ENCODE measurements at places on chromosomes 1 and 21. TPM values are rescaled to one million over a fixed set of nuclear protein-coding genes. Genes with fewer than 3 reads are reported as not detected.

The KRTAP11-1 gene
- not detected for total RNA-seq

The GPR37L1 gene
- not detected for total RNA-seq

The GJA5 gene
- not detected for total RNA-seq

The CRYBG2 gene
- total RNA-seq = 1.6 TPM

The SH2D5 gene
- 0.12 TPM for total RNA-seq

The ECM1 gene
- total RNA-seq = 1.1 TPM

The RAVER2 gene
- 3.2 TPM for total RNA-seq

The SPRR2A gene
- not detected for total RNA-seq

The FAM72C gene
- 20.9 TPM for total RNA-seq

The ZSCAN20 gene
- 3.8 TPM for total RNA-seq

The NHLH1 gene
- 0.22 TPM for total RNA-seq

The RGS5 gene
- total RNA-seq = 3.7 TPM

The HSPA6 gene
- total RNA-seq = 0.48 TPM

The CFHR1 gene
- total RNA-seq = not detected

The AMY2A gene
- total RNA-seq = not detected

The NTMT2 gene
- not detected for total RNA-seq

The C1orf56 gene
- total RNA-seq = 1.5 TPM

The NUP210L gene
- total RNA-seq = 0.05 TPM

The KRTAP19-3 gene
- total RNA-seq = not detected

The KRTAP19-6 gene
- total RNA-seq = not detected

The GFI1 gene
- total RNA-seq = 53.3 TPM

The RUNX3 gene
- 153 TPM for total RNA-seq

The RCAN3 gene
- 71.3 TPM for total RNA-seq

The LCK gene
- 224 TPM for total RNA-seq

The PWP2 gene
- total RNA-seq = 39.8 TPM

The FCRL1 gene
- total RNA-seq = not detected

The LIN28A gene
- not detected for total RNA-seq

The TRIM63 gene
- 0.17 TPM for total RNA-seq

The BSDC1 gene
- 33.2 TPM for total RNA-seq

The AADACL4 gene
- total RNA-seq = not detected

The OLIG2 gene
- total RNA-seq = not detected

The PTGS2 gene
- total RNA-seq = 2.8 TPM

All from activated CD4-positive, alpha-beta memory T cell treated with anti-CD3 and anti-CD28 coated beads for 36 hours (primary cell).